Stimulated activated CD8-positive, alpha-beta memory T cell treated with anti-CD3 and anti-CD28 coated beads, Interleukin-12 subunit alpha, Interleukin-12 subunit beta, amount 100 ng/mL, for 1 hour (primary cell): ENCODE measurements at places on chromosomes 7 and 10.

DNA sequence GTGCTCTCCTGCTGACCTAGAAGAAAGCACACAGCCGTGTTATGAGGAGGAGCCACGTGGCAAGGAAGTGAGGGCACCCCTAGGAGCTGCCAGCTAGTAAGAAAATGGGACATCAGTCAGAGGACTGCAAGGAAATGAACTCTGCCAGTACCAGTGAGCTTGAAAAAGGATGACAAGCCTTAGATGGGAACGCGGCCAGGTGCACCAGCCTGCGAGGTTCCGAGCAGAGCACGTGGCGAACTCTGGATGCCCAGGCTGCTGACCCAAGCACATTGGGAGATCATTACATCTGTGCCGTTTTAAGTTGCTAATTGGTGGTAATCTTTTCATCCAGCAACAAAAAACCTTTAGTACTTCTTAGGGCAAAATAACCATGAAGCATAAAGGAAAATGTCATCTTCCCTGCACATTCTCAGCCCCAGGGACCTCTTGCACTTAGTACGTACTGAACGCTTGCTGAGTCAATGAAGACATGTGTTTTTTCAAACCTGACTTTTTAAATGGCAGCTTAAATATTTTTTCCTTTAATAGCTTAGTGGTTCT lies 69.4 kb downstream of the AMZ1 start:
- DNase-seq: no peak

- no peak for DNase-seq
These were observed 72.9 kb downstream of the GNAI1 start for GRCh38 chr7:80207501-80207900.

DNA sequence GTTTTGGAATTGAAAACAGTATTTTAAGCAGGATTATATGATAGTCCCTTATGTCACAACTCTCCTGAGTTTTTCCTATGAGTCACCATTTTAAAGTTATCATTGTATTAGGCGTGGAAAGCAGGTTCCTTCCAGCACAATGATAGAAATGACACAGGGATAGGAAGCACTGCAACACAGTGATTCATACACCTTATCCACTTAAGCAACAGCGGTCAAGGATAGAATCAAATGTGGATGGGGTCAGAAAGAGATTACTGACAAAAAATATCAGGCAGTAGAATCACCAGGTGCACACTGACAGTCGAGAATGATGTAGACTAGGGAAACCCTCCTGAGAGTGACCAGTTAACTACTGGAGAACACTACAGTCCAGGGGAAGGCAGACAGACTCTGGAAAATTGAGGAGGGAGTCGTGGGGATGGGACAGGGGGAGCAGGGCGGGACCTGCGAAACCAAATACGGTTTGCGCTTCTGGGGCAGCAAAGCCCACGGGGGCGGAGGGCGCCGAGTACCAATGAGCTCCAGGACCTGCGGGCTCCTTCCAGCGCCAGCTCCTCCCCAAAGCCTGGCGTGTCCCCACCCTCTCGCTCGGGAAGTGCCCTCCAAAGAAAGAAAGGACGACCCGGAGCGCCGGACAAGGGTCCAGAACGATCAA lies 479 bp downstream of the PNPLA8 start:
- no peak for DNase-seq

DNA sequence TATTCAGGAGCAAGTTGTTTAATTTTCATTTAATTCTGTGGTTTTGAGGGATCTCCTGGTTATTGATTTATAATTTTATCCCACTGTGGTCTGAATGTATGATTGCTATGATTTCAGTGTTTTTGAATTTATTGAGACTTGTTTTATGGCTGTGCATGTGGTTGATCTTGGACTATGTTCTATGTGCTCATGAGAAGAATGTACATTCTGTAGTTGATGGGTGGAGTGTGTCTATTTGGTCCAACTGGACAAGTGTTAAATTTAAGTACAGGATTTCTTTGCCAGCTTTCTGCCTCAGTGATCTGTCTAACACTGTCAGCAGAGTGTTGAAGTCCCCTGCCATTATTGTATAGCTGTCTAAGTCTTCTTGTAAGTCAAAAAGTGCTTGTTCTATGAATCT lies 34.8 kb upstream of the KIF5B start:
- DNase-seq: no peak

GRCh38 chr7:157547611-157548010 lies 210.8 kb downstream of the DNAJB6 start:
- no peak for DNase-seq

GRCh38 chr7:158165711-158166110 lies 421.9 kb downstream of the PTPRN2 start:
- DNase-seq: no peak

- no peak for DNase-seq
These were observed 224.7 kb downstream of the GRID1 start for GRCh38 chr10:86141896-86142295.
